ENCODE measurements at places on chromosomes 2 and 18. TPM values are rescaled to one million over a fixed set of nuclear protein-coding genes. Genes with fewer than 3 reads are reported as not detected.

GRCh38 chr2:210167227-210167626 lies 4.0 kb downstream of the KANSL1L start:
- no peak for DNase-seq

DNA sequence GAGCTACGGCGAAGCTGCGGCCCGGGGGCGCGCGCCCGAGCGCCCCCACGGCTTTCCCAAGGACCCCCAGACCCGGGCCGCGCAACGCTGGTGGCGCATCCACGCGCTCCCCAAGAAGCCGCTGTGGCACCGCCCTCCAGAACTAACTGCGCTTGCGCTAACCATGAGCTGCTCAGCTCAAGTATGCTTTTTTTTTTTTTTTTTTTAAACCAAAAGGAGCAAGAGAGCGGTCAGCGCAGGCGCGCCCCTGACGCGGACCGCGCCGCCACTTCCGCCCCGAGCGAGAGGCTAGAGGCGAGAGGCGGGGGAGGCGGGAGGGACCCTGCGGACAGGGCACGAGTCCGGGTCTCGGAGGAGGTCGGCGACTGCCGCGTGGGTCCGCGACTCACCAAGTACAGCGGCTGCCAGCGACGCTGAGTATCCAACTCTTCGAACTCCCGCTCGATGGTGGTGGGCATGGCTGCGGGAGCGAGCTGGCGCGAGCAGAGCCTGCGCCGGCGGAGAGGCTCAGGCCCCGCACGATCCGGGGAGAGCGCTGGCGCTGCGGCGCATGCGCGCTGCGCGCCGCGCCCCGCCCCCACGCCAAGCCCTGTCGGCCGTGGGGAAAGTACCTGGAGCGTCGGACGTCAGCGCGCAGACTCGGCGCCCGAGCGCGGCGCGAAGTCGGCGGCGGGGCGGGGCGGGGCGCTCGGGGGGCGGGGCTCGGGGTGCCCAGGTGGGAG lies at the start of gene PTPN2:
PTPN2 (minus strand) TSS at position 554 of the 722 bp plus-strand sequence; CDS start at position 458, 96 bp downstream.
- peak; percentile 95 for DNase-seq

DNA sequence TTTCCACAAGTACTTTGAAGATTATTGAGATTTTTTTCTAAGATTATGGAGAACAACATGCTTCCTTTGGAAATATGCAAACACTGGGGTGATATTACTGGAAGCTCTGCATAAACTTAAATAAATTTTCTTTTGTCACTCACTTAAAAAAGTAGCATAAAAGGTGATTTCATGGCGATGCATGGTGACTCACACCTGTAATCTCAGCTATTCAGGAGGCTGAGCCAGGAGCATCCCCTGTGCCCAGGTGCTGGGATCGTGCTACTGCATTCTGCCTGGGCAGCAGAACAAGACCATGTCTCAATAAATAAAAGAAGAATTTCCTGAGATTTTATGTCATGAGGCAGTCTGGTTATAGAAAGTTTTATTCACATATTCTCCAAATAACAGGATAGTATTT lies 679.1 kb upstream of the CDH2 start:
- no peak for DNase-seq

DNA sequence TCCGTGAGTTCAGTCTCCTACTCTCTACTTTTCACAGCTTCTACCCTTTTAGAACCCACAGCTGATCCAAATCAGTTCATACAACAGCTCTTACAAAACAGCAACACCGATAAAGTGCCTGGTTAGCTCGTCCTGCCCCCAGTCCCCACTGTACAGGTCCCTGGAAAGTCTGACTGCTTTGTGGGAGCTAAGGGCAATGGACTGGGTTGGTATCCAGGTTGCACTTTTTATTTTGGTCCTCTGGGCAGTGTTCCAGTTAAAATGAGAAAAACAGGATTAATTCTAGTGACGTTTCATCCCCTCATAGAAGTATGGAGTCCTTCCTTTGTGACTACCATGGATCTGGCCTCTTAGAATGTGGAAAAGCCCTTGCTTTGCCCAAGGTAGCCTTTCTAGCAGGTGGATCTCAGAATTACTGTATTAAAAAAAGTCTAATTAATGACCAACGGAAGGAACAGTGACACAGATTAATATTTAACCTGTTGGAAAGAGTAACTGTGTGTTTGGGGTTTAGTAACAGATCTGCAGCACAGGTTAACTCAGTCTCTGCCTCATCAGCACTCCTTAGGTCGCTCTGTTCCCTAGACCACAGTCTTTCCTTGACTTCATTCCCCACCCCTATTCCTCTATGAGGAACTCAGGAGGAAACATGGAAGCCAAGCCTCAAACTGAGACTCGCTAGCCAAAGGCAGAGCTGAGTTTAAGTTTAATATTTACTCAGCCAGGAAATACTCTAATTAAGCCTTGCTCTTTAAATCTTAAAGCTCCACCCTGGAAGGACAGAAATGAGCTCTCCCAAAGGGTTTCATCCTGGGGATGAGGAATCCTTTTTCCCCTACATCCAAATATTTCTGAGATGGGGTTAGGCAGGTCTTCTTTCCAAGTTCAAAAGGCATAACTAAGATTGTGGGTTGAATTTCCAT lies 52.8 kb upstream of the ITGA6 start:
- DNase-seq: no peak

GRCh38 chr2:191797942-191798876 lies 48.7 kb downstream of the CAVIN2 start:
- DNase-seq: no peak

DNA sequence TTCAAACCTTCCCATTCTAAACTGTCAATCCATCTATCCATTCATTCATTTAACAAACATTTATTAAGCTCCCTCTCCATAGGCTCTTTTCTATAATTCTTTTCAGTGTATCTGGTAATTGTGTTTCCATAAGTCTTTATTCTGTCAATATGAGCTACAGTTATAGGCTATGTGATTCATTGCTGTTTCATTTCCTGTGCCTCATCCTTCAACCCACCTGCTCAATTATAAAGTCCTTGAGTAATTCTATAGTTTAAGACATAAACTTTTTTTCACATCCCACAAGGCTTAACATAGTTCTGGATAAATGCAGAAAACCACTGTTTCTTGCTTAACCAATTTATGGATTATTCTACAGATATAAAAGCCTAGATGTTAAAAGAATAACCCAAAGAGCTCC lies 84.2 kb upstream of the PIK3C3 start:
- DNase-seq: peak; percentile 89

DNA sequence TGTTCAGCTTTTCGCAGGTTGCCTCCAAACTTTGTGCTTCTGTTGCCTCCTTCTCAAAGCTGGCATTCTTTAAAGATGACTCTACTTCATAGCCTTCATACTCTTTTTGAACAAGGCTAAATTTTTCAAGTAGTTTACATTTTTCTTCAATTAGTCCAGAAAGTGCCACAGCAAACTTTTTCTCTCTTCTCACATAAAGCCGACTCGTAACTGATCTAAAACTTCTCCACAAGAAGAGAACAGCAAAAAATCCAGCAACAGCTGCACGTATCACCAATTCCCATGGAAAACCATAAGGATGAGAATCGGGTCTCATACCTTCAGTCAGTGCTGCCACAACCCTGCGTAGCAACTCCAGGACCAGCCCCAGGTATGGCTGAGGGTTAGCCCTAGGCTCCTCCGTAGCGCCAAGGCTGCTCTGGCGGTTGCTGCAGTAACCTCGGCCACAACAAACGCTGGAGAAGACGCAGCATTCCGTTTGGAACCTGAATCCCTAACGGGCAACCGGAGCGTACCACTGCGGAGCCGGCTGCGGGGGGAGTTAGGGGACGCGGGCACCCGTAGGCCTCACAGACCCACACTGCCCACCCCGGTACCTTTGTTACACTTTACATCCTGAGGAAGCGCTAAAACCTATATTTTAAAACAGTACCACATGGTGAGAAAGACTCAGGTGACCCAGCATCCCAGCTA lies at the start of gene CTAGE1:
CTAGE1 (minus strand) TSS at position 420 of the 693 bp plus-strand sequence; CDS start at position 316, 104 bp downstream.
- no peak for DNase-seq

DNA sequence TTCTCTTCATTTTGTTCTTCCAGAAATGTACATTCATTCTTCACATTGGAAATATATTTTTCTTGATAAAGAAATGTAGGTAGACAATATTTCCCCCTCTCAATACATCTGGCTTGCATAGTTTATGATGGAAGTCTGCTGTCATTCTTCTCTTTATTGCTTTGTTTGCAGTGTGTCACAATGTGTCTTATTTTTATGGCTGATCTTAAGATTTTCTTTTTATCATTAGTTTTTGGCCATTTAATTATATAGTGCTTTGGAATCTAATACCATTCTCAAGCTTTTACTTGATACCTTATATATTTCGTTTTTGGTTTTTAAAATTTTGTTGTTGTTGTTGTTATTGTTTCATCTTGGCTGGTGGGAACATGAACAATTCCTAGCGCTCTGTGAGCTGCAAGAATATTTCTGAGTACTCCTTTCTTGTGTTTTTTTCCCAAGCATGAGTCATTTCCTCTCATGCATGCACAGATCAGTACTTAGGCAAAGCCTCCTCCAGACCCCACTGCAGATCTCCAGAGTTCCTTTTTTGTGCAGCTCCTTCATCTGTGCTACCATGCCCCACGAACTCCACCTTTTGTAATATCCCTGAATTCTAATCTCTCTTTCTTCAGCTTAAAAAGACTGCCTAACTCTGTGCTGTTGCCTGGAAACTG lies 13.7 kb upstream of the MMADHC start:
- DNase-seq: peak; percentile 74

- no peak for DNase-seq
Observed at GRCh38 chr2:150812664-150813367, 325.3 kb upstream of the RND3 start.

GRCh38 chr2:124834331-124834730 lies 809.2 kb downstream of the CNTNAP5 start:
- DNase-seq: no peak

- no peak for DNase-seq
Observed at GRCh38 chr2:36360834-36361233, 5.3 kb downstream of the CRIM1 start.

DNA sequence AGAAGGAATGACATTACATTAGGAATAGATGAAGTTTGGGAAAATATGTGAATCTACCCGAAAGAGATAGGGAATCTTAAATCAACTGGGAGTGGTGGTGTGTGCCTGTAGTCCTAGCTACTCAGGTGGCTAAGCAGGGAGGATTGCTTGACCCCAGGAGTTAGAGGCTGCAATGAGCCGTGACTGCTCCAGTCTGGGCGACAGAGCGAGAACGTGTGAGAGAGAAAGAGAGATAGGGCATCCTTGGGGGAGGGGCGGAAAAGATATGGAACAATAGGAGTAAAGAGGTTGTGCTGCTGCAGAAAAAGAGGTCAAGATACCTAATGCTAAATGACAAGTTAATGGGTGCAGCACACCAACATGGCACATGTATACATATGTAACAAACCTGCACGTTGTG lies 47.1 kb upstream of the ADAM23 start:
- DNase-seq: no peak

GRCh38 chr2:35081622-35082015 lies 1274.0 kb upstream of the CRIM1 start:
- no peak for DNase-seq

DNA sequence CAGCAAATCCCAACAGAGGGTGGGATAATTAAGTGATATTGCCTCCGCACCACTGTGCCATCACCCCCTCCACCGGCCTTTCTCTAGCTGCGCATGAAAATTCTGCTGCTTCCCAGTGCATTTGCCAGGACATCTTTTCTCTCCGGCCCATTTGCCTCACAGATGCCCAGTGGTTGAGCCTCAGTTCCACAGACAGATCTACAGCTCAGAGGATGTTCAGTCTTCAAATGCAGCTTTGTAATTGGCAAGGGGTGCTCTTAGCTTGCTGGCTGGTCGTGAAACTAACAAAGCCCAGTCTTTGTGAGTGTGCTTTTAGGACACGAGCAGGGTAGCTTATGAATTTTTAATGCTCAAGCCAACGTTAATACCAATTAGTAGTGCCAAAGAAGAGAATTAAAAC lies 253.3 kb upstream of the REV1 start:
- no peak for DNase-seq

ZSWIM2 gene
- not detected for total RNA-seq

AGFG1 gene
- total RNA-seq: 106 TPM

STPG4 gene
- 0.70 TPM for total RNA-seq

CABYR gene
- 1.0 TPM for total RNA-seq

RHBDD1 gene
- total RNA-seq: 7.7 TPM

GAREM1 gene
- total RNA-seq: 2.8 TPM
